ENCODE measurements at places on chromosomes 5 and 9.

- no peak for DNase-seq
Observed at GRCh38 chr9:20030221-20030620, 241.4 kb upstream of the SLC24A2 start.

GRCh38 chr5:33933723-33934169, 2.4 kb upstream of the RXFP3 start:
- DNase-seq, result no peak

DNA sequence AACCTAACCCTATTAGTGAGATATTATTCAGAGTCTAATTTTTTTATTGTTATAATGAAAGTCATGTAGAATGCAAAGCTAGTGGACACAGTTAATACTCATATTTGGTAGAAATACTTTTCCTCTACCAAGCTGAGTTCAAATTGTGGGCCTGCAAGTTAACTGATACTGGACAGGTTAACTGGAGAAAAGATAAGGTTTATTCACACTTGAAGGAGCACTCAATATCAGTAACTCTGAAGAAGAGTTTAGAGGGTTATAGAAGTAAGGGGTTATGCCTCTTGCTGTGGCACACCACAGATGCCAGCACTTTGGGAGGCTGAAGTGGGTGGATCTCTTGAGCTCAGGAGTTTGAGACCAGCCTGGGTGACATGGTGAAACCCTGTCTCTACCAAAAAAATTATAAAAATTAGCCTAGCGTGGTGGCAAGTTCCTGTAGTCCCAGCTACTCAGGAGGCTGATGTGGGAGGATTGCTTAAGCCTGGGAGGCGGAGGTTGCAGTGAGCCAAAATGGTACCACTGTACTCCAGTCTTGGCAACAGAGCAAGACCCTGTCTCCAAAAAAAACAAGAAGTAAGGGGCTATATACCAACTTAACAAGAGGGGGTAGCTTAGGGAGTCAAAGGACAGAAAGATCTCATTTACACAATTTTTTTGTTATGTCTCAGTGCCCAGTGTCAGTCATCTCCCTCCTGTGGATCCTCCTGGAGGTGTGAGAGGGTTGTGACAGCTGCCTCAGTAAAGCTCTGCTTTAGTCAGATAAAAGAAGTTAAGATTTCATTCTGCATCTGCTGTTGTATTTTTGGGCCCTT, 121.2 kb upstream of the GRHPR start:
- DNase-seq, result no peak

- no peak for DNase-seq
Observed at GRCh38 chr5:81305785-81306184, 4.4 kb downstream of the ZCCHC9 start.

DNA sequence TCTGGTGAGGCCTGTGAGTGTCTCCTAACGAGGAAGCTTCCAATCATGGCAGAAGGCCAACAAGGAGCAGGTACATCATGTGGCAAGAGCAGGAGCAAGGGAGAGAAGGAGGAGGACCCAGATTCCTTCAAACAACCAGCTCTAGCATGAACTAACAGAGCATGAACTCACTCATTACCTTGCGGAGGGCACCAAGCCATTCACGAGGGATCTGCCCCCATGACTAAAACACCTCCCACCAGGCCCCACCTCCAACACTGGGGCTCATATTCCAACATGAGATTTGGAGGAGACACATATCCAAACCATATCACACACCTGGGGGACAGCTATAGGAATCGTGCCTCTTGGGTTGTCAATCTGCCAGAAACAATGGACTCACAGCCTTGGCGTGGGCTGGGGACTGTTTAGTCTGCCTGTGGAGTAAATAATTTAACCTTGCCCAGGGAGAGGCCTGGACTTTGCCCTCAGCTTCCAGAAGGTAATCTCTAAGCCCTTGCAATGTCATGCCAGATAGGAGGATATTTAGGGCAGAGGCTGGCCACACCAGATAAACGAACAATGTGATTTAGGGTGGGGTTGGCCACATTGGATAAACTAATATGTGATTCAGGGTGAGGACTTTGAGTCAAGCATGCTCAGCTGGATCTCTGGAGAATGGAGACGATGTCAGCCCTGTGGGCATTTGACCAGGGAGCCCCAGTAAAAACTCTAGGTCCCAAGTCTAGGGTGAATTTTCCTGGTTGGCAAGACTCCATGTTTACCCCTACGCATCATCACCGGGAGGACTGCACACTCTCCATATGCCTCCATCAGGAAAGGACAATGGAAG, 13.6 kb upstream of the VDAC1 start:
- DNase-seq, result no peak

DNA sequence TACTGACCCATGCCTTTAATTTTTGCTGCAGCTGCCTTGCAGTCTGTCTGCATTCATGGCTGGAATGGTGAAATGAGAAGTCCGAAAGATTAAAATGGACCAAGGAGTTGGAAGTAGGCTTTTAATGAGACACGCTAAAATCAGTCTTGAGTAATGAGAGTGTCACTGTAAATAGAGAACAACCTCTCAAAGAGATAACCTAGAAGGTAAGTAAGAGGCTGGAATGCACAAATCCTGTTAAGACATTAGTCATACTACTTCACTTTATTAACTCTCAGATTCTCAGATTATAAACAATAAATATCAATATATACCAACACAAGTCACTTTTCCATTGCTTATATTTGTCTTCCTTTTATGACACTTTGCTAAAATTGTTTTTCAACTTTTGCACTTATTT, 880.6 kb upstream of the C9orf72 start:
- no peak for DNase-seq

GRCh38 chr9:7935681-7936080, 136.1 kb upstream of the DMAC1 start:
- no peak for DNase-seq

GRCh38 chr5:122896598-122897282, 51.3 kb downstream of the SNX24 start:
- peak; percentile 20 for DNase-seq

DNA sequence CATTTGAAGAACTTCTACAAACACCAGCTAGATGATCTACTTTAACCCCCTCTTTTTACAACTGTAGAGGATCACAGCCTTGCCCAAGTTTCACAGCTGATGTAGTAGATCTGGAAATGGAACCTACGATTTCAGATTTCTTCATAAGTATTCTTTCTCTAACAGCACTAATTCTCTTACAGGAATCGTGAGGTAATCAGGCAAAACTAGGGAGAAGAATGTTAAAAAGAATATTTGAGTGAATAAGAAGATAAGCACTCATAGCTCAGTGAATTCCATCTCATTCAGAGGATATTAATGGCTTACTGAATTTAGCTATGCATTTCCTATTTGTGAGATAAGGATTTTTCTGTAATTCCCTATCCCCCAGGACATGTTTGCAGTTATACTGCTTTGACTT, 42.1 kb downstream of the NADK2 start:
- DNase-seq, result no peak

GRCh38 chr5:138964647-138965201, 89.6 kb upstream of the LRRTM2 start:
- DNase-seq, result no peak

DNA sequence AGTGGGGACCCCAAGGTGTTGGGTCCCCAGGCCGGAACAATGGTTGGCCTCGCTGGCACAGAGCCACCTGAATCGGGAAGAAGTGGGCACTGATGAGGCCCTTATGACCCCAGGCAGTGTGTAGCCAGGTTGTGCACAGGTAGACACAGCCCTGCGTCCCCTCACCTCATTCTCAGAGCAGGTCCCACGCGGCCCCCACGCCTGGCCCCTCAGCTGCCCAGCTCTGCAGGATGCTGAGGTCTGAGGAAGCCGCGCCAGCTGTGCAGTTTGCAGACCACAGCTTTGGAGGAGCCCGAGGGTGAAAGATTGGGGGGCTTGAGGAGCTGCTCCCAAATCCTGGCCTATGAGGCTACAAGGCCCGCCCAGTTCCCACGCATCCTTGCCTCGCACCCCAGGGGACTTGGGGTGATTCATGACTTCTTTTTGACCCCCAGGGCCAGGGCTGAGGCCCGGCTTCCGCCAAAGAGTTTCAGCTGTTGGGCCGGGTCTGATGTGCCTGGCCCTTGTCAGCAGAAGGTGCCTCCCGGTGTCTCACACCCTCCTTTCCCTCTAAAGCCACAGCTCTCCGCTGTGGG, 87.8 kb upstream of the PHYKPL start:
- no peak for DNase-seq

DNA sequence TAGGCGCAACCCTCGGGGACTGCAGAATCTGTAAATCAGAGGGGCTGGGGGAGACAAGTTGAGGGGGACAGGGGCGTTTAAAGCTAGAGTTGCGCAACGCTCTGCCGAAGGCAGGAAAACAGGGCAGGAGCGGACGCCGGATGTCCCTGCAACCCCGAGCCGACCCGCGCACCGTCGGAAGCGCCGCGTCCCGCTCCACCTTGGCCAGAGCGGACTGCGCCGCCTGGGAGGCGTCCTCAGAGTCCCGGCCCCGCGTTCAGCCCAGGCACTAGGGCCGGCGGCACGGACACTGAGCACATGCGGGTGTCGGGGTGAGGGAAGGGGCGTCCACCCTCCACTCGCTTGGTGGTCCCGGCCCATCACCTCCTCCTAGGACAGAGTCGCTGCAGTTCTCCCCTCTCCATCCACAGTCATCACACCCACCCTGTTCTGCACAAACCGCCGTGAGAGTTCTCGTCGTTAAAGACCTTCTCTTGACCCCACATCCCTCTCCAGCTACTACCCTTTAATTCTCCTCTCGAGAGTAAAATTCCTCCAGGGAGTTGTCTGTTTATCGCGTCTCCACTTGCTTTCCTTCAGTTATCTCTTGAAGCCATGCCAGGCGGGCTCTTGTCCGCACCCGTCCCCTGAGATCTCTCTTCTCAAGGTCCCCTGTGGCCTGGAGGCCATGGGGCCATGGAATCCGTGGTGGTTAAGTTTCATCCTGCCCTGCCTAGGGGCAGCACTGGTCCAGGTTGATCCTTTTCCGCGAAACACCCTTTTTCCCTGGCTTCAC, 796 bp upstream of the PDLIM7 start:
- no peak for DNase-seq

- peak; percentile 57 for DNase-seq
Observed at GRCh38 chr5:140312067-140312790, 9.3 kb upstream of the PFDN1 start.

- no peak for DNase-seq
Observed at GRCh38 chr9:9556865-9557803, 1055.7 kb downstream of the PTPRD start.

GRCh38 chr9:93231121-93231694, 47.3 kb downstream of the WNK2 start:
- DNase-seq, result no peak

DNA sequence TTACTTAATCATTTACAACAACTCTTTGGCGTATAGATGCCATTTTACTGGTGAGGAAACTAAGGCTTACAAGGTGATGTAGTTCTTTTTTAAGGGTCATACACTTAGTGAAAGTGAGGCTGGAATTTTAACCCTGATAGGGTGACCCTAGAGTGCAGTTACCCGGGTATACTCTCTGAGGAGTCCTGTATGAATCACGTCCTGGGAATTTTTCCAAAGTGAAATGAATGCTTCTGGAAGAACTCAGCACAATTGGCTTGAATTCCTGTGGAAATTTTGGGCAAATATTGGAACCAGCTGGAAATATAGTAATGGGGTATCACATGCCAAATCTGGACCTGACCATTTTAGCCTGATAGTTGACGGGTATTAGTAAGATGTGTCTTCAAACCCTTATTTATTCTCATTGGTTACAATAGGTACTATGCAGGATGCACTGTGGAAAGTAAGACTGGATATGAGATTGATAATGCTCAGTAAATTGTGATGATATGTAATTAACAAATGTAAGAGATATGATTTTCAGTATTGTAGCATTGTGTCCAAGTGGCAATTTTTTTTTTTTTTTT, 14.8 kb downstream of the SUB1 start:
- peak; percentile 82 for DNase-seq

- DNase-seq, result no peak
Observed at GRCh38 chr5:107404595-107405374, 266.0 kb downstream of the EFNA5 start.

DNA sequence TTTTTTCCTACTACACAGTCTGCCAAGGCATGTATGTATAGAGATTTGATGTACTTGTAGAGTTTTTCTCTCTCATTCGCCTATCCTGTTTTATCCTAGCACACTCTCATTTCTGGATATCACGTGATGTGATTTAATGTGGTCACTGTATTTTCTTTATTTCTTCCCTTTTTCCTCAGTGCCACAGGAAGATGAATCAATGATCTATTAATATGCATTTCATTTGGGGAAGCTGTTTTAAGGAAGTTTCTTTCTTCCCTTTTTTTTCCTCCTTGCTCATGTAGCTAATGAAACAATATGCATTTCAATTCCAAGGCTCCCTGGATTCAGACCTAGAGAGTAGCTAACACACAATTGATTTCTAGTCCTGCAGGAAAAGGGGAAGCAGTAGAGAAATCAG, 506.3 kb upstream of the WWC1 start:
- DNase-seq, result no peak

DNA sequence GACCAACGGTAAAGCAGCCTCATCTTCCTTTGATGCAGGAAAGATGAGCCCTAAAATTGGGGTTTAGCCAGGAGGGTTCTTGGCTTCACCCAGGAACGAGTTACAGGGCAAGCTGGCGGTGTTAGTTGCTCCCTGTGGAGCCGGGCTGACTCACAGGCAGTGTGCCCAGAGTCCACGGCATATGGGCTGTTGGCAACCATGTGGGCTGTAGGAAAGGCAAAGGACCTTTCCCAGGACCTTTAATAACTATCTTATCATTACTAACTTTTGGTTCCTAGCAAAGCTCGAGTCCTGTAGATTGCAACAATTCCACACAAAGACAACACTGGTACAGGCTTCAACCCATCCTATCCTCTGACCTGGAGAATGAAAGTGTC, 29.8 kb upstream of the CLPTM1L start:
- DNase-seq, result no peak

DNA sequence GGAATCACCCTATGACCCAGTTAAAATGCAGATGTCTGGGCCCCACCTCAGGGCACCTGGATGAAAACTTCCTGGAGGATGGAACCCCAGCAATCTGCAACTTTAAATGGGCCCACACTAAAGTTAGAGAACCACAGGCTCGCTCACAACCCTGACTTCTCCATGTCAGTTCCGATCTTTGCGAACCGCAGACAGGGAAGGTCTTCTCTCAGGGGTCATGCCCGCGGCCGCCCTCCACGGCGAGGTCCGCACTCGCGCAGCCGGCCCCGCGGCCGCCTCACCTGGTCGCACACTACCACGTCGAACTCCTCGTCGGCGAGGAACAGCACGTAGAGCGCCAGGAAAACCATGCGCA, 499 bp downstream of the ALG2 start:
- DNase-seq, result no peak

DNA sequence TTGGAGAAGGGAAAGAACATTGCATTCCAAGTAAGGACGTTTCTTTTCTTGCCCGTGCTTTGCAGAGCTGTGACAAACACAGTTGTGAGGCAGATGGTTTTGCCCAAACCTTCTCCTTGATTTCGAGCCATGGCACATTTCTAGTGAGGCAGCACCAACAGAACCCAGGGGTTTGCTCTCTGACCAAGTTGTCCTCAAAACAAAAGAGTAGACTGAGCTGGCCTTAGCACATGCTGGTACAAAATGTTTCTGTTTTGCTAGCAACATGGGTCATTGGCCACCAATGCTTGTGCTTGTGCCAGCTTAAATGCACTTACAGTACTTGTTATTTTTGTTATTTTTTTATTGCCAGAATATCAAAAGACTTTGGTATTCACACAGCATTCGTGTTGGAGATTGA, 328.8 kb downstream of the GADD45G start:
- no peak for DNase-seq
